ENCODE measurements at places on chromosomes 1 and 21.

DNA sequence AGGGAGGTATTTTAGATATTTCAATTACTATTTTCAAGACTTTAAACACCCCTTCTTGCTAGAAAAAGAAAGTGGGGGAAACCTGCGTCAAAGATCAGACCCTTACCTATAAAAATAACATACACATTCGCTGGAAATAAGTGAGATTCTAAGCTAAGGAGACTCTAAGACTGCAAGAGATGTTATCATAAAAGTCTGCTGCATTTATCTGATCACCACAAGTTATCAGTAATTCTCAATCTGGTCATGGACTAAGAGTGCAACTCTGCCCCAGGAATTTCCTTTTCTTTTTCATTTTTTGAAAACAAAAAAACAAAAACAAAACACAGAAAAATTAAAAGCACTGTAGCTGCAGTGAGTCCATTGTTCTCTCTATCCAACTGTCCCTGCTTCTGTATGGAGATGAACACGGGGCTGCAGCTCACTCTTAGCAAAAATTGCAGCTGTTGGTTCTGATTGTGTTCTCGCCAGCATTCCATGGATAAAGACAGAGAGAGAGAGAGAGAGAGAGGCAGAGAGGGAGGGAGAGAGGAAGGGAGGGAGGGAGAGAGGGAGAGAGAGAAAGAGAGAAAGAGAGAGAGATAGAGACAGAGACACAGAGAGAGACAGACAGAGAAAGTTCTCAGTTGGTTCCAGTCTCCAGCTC, 14.1 kb downstream of the XKR8 start:
- no peak for DNase-seq

DNA sequence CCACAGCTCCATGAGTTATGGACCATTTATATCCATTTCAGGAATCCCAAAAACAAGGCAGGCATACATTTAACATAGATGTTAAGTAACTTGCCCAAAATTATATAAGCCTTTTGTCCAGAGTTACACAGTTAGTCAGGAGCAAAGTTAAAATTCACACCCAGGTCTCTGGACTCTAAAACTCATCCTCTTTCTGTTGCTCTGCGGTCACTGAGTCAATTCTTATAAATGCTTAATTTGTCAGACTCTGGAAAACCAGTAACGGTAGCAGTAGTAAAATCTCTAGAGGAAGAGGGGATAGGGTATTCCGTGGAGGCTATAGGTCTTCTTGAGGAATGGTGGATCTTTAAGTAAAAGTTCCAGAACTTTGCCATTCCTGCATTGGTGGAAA, 223.6 kb upstream of the JUN start:
- no peak for DNase-seq

GRCh38 chr1:14486401-14487201, 111.9 kb upstream of the KAZN start:
- DNase-seq: no peak

DNA sequence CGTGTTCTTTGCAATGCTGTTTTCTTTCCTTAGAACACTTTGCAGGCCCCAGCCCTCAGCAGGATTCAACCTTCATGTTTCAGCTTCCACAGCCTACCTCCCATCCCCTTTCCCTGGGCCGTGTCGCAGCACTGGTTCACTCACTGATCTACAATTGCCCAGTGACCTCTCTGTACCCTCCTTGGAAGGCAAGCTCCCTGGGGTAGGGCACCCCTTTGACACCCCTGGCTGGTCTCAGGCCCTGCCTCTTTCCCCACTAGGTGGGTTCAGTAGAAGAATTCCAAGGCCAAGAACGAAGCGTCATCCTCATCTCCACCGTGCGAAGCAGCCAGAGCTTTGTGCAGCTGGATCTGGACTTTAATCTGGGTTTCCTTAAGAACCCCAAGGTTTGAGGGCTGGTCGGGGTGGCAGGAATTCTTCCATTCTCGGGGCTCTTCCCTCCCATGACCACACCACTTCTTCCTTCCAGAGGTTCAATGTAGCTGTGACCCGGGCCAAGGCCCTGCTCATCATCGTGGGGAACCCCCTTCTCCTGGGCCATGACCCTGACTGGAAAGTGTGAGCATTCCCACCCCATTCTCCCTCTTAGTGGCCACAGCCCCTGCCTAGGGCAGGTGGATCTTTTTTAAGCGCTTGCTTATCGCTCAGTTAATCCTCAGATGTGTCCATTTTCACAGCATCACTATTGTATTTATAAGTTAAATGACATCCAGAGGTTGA, 7.3 kb downstream of the RHOC start:
- DNase-seq: no peak

GRCh38 chr1:24793447-24794129, 48.3 kb downstream of the CLIC4 start:
- no peak for DNase-seq

DNA sequence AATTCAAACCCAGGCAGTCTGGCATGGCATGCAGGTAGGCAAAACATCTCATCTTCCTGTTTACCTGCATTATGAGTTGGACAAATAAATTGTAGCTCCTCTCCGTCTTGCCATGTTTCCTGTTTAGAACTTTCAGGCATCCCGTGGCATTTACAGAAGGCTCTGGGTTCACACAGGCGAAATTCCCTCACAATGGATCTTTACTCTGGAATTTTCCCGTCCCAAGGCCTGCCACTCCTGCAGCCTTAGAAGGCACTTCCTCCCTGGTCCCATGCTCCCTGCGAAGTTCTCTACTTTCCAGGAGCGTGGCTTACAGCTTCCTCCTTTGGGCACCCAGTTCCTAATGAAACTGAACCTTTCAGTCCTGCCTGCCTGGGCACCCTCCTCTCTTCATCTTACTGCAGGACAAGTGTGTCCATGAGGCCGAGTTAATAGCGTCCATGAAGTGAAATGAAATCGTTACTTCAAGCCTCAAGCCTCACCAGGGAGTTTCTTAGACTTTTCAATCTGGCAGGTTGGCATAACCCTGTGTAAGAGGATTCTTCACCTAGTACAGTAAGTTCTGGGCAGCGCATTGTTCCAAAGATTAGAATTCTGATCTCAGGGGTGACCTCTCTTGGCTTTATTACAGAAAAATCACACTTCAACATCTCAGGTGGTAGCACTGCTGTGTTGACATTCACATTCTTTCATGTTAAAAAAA, 36.8 kb upstream of the AHCYL1 start:
- no peak for DNase-seq

DNA sequence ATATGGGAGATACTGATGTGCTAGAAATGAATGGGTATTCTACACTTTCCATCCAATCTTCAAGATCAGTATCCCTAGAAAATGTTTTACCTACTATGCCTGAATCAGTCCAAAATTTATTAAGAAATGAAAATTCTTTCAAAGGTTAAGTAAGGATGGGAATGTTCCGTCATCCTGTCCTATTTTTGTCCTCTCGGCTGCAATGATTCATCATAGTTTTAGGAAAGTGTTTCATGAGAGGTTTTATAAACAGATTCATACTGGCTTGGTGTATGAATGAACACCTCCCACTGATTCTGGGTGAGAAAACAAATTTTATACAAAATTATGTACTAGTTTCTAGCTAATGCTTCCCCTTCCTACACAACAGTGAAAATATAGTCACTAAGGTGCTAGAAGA, 504.6 kb upstream of the NR5A2 start:
- DNase-seq: no peak

- DNase-seq: no peak
These were observed 256.5 kb downstream of the ZNF648 start for GRCh38 chr1:181804989-181805388.

DNA sequence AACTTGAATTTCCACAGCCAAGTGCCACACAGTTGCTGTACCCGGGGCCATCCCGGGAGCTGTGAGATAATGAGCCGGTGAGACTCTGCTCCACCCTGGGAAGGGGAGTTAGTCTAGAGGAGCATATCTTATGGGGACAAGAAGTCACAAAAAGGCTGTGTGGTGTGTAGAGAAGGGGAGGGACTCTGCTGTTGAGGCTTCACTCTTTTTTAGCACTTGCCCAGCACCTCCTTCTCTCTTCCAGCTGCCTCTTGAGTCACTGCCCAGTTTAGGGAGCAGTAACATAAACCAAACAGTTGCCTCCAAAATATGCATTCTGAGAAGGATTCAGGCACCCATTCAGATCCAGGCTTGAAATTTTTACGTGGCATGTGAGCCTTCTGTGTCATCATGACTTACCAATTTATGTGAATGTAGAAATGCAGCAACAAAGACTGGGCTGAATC, 744 bp upstream of the WDR26 start:
- peak; percentile 23 for DNase-seq

DNA sequence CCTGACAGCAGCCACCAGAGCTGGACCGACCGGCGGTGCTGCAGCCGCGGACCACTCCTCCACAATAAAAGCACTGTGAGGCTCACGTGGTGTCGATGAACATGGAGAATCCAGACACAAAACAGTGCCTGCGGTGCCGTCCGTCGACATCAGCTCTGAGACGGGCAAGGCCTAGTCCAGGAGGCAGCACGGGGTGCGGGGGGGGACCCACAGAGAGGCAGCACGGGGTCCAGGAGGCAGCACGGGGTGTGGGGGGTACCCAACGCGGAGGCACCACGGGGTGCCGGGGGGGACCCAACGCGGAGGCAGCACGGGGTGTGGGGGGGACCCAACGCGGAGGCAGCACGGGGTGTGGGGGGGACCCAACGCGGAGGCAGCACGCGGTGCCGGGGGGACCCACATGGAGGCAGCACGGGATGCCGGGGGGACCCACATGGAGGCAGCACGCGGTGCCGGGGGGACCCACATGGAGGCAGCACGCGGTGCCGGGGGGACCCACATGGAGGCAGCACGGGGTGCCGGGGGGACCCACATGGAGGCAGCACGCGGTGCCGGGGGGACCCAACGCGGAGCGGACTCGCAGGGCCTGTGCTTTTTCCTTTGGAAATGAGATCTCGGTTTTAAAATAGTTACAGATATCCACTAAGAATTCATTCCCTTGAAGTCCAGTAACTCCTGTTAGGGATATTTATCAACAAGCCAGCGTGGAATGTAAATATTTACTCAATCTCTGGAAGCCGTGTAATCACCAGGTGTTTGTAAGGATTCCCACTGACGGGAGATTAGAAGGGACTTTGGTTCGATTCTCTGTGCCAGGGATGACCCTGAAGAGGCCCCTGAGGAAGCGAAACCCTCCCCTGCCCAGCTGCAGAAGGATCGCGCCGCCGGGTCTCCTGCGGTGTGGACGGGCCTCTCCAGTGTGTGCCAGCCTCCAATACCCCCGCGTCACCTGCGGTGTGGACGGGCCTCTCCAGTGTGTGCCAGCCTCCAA, 52.1 kb downstream of the COL6A1 start:
- no peak for DNase-seq

DNA sequence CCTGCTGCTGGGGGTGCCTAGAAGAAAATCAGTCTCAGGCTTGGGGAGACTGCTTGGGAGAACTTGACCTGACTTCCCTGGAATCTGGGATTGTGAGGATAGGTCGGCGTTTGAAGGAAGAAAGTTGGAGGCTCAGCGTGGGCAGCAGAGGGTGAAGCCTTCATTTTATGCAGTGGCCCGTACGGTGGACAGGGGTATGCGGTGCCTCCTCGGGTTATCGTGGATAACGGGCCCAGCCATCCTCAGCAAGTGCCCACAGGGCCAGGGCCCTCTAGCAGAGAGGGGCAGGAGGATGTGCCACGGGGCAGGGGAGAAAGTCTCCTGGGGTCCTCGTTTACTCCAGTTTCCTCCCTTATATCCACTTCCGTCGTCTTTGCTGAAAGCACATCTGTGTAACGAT, 34.0 kb downstream of the CHAF1B start:
- no peak for DNase-seq

- no peak for DNase-seq
These were observed 8.4 kb upstream of the COL18A1 start for GRCh38 chr21:45396620-45396995.

DNA sequence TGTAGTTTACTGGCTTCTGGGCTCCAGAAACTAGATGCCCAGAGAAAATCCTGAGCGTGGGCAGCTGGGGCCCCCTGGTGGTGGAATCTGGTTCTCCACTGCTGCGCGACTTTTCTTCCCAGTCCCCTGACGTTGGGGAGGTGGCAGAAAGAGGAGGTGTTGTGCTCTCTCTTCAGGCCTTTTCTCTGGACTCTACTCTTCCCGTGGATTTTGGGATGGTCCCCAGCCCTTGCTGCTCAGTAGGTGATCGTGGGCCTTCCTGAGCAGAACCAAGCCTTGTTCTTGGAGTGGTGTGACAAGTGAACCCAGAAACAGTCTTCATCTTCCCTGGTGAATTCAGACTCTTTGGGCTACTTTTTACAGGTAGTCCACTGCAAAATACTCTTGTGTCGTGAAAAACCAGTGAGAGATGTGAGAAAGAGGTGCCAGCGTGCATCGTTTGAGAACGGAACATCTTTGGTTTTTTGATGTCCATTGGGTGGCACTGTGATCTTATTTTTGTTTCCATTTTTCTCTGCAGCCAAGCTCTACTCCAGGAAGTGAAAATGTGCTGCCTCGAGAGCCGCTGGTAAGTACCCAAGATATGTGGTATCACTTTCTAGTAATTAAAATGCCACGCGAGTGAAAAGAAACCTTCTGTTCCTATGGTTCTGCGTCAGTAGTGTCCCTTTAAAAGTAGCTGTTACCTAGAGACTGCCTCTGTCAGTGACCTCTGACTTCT, 20.2 kb downstream of the PEX14 start:
- peak; percentile 80 for DNase-seq

GRCh38 chr1:209661071-209661470, 8.8 kb upstream of the LAMB3 start:
- no peak for DNase-seq

DNA sequence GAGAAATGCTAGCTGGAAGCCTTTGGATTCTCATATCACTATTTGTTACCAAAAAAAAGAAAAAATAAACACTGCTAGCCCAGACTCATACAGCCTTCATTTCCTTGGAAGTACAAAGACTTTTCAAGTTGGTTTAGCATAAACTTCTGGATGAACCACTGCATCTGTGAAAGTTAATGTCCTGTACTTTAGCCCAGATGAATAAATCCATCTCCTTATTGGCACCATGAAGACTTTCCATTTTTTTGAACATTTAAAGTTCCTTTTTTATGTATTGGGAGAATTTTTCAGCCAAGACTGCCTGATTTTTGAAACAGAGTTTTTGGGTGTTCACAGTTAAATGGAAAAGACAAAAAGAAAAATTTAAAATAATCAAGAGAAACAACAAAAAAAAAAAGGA, 184.0 kb upstream of the C1orf87 start:
- DNase-seq: no peak

- no peak for DNase-seq
These were observed at the start of gene CRB1 for GRCh38 chr1:197268012-197268411. Gene CRB1 (plus strand): TSS chr1:197268252. CDS start chr1:197268413, 161 bp downstream.

- DNase-seq: no peak
These were observed 66.4 kb upstream of the NEK2 start for GRCh38 chr1:211741788-211742187.

DNA sequence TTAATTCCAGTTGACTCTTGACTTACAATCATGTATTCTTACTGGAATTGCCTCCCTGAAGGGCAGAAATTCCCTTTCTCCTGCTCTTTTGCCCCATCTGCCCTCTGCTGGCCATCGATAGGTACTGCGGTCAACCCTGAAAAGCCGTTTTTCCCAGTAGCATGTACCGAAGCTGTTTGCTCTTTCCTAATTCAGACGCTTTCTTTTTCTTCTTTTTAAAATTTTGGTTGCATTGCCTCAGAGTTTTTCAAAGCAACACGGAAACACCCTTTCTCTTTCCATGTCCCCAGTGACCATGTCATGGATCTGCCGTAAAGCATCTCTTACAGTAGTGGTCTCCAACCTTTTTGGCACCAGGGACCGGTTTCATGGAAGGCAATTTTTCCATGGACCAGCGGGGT, 164.2 kb upstream of the C1orf21 start:
- peak; percentile 32 for DNase-seq

- no peak for DNase-seq
These were observed 22.5 kb downstream of the MMEL1 start for GRCh38 chr1:2610036-2610959.
